ENCODE measurements at places on chromosomes 1 and 21.

DNA sequence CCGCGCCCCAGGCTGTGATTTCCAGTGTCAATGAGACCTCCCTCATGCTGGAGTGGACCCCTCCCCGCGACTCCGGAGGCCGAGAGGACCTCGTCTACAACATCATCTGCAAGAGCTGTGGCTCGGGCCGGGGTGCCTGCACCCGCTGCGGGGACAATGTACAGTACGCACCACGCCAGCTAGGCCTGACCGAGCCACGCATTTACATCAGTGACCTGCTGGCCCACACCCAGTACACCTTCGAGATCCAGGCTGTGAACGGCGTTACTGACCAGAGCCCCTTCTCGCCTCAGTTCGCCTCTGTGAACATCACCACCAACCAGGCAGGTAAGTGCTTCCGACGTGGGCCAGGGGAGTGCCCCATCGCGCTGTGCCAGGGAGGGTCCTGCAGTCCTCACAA lies 107.8 kb downstream of the LACTBL1 start:
- DNase-seq, result no peak

GRCh38 chr1:206690516-206690915 lies 5.8 kb downstream of the MAPKAPK2 start:
- DNase-seq, result no peak

GRCh38 chr1:4654764-4655673 lies 610 bp downstream of the AJAP1 start:
- DNase-seq, result no peak

DNA sequence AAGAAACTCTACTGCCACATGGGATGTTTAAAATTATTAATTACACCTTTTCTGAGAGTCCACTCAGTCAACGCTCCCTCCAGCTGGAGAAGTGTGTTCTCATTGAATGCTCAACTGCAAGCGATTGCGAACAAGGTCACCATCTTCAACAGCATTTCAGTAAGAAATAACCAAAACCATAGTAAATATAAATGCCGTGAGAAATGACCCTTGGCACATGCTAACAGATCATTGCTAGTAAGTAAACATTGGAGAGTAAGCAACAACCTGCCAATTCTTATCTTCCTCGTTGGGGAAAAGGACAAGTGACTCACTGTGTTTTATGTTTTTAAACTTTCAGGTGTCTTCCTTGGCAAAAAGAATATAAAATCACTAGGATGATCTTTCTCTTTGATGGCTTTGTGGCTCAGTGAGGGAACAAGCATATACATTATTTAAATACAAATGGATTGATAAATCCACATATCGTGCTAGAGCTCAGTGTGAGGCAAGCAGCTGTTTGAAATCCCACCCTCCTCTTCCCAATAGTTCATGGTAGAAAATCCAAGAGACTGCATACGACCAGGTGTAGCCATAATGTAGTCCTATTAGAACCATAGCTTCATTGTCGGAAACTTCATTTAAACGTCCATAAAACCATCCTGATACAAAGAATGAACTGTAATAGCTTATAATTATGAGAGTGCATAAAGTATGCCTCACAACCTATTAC lies 214.6 kb downstream of the GRIK1 start:
- no peak for DNase-seq

- DNase-seq, result no peak
Observed at GRCh38 chr1:212554401-212554800, 54.2 kb upstream of the ATF3 start.

- DNase-seq, result no peak
Observed at GRCh38 chr21:33510826-33511225, 19.3 kb upstream of the DNAJC28 start.

- DNase-seq, result no peak
Observed at GRCh38 chr1:48790397-48790796, 13.7 kb upstream of the BEND5 start.

DNA sequence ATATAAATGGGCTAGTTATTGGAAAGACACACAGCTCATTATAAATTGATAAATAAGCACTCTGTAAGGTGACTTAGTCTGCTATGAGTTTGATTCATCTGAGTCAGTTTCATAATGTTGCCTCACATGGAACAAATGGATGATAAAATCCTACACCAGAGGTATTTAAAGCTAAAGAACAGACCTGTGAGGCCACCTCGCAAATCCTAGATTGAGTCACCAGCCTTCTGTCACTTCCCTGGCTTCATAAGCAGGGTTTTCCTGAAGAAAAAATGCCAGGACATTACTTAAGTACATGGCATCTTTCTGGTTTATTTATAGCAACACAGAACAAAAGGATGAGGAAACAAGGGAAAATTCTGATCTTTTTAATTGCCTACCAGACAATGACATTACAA lies 18.4 kb downstream of the CD2 start:
- no peak for DNase-seq

DNA sequence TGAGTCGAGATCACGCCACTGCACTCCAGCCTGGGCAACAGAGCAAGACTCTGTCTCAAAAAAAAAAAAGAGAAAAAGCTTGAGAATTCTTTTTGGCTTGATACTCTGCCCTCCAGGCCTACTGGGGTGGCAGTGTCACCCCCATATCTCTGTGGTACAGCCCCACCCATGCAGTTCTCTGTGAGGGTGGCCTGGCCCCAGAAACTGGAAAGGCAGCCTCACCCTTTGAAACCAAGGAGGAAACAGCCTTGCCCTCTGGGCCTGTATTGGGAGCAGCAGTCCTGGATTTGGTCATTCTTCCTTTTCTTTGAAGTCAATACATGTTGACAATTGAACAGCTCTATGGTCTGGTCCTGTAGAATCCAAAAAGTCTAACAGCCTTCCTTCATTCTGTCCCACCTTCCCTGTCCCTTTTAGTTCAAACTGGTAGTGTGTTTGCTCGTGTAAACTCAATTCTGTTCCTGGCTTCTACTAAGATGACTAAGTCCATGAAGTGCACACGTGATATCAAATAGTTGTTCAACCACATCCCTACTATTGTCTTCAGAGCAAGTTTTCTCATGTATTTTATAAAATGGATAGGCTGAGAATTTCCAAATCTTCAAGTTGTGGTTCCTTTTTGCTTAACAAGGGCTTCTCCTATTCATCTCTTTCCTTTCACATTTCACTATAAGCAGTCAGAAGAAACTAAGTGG lies 13.2 kb downstream of the ST7L start:
- no peak for DNase-seq

DNA sequence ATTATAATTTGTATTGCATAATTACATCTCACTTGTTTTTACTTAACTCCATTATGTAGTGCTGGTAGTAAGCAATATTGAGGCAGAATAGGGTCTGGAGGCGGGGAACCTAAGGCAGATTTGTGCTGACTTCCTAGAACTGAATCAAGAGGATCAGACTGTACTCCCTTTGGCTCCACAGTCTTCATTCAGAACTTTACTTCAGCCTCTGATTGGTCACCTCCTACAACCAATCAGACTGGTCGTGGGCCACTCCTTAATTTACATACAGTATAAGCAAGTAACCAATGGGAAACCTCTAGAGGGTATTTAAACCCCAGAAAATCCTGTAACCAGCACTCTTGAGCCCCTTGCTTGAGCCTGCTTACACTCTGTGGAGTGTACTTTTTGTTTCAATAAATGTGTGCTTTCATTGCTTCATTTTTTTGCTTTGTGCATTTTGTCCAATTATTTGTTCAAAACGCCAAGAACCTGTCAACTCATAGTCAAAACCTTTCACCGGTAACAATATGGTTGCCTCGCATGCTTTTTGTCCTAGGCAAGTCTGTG lies 31.6 kb downstream of the ZBTB8OS start:
- DNase-seq, result no peak

- DNase-seq, result no peak
Observed at GRCh38 chr1:159040206-159040605, 30.5 kb downstream of the IFI16 start.

GRCh38 chr1:241894016-241894415 lies 46.0 kb downstream of the EXO1 start:
- no peak for DNase-seq

DNA sequence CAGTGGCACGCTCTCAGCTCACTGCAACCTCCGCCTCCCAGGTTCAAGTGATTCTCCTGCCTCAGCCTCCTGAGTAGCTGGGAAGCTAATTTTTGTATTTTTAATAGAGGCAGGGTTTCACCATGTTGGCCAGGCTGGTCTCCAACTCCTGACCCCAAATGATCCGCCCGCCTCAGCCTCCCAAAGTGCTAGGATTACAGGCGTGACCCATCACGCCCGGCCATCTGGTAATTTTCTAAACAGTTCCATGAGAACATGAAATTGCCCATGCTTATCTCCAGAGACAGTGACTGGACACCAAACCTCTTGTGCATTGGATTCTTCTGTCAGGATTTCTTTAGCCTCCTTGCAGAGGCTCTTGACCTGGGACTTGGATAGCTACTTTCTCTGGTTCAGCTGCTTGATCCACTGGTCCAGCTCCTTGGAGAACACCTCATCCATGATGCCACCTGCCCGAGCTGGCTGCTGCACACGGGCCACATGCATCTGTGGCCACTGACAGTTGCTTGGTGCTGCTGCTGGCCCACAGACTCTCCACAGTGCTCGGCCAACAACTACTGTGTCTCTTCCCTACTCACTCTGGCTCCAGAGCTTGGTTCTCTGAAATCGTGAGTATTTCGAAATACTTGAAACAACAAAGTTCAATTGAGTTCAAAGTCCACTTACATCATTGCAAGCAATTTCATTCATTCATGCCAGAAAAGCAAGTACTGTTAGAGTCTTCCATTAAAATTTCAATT lies 40.0 kb upstream of the CTPS1 start:
- no peak for DNase-seq

- DNase-seq, result peak; percentile 67
Observed at GRCh38 chr1:46549697-46550681, 1.5 kb downstream of the KNCN start.

- no peak for DNase-seq
Observed at GRCh38 chr1:9892563-9893528, 17.2 kb downstream of the CTNNBIP1 start.

- no peak for DNase-seq
Observed at GRCh38 chr1:185819798-185820197, 85.6 kb downstream of the HMCN1 start.

- no peak for DNase-seq
Observed at GRCh38 chr1:151313501-151313900, 13.7 kb downstream of the PI4KB start.

DNA sequence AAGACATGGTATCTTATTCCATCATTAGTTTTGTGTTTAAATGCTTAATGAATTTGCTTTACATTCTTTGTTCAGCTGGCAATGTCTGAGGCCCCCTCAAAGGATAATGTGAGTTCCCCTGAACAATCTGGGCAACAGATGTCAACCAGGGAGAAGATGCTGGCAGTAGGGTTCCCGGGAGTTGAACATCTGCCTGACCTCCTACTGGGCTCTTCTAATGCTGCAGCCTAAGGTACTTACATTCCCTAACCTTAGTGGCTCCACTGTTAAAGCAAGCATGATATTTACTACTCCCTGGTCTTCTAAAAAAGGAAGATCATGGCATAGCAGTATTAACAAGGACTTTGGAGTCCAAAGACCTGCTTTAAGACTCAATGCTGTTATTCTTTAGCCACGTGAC lies 574.9 kb upstream of the NR5A2 start:
- no peak for DNase-seq

- no peak for DNase-seq
Observed at GRCh38 chr1:108149796-108150467, 50.2 kb downstream of the SLC25A24 start.

- DNase-seq, result no peak
Observed at GRCh38 chr1:69661686-69662085, 94.0 kb downstream of the LRRC7 start.

DNA sequence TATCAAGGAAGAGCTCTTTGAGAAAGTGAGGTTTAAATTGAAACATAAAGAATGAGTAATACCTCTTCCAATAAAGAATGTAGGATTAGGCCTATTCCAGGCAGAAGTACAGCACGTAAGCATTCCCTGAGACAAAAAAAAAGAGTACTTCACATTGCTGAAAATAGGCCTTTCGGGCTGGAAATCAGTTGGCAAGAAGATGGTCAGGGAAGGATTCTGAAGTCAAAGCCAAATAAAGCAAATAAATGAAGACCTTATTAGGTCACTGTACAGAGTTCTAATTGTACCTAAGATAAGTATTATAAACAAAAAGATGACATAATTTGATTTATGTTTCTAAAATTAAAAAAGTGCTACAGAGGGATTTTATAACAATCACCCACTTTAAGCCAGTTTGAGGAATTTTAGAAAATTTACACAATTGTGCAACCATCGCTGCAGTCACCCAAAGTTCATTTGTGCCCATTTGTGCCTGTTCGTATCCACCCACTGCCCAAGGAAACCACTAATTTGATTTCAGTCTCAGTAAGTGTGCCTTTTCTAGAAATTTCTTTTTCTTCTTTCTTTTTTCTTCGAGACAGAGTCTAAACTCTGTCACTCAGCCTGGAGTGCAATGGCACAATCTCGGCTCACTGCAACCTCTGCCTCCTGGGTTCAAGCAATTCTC lies 58.6 kb downstream of the FMO4 start:
- no peak for DNase-seq

GRCh38 chr1:183553764-183554163 lies 36.5 kb downstream of the NCF2 start:
- no peak for DNase-seq

DNA sequence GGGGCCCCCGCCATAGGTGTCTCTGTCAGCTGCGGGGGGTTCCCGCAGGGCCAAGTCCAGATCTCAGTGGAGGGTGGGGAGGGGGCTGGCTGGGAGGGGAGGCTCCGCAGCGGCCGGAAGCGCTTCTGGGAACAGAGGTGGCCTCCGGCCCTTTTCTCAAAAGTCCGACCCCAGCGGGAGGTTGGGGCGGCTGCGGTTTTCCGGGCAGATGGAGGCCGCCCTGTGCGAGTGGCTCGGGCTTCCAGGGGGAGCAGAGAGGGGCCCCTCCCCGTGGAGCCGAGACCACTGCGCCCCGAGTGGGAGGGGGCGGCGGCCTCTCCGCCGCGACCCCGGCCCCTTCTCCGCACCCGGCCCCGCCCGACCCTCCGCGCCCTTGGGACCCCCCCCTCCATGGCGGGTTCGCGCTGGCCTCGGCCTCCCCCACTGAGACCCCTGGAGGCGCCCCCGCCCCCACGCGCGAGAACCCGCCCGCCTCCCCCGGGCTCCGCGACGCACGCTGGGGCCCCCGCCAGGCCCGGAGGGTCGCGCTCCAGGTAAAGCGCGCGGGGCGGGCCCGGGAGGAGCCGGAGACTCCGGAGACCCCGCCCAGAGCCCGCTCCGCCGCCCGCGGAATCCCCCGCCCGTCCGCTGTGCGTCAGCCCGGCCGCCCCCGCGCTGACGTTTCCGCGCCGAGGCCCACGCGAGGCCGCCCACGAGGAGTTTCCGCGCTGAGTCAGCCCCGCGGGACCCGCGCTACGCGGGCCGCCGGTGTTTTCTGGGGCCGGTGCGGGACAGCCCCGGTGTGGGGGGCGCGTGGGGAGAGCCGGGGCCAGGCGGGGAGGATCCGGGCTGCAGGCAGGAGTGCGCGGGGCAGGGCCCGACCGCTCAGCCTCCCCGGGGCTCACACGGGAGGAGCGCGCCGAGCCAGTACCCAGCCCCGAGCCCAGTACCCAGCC lies 5.2 kb downstream of the TNFRSF18 start:
- peak; percentile 70 for DNase-seq

DNA sequence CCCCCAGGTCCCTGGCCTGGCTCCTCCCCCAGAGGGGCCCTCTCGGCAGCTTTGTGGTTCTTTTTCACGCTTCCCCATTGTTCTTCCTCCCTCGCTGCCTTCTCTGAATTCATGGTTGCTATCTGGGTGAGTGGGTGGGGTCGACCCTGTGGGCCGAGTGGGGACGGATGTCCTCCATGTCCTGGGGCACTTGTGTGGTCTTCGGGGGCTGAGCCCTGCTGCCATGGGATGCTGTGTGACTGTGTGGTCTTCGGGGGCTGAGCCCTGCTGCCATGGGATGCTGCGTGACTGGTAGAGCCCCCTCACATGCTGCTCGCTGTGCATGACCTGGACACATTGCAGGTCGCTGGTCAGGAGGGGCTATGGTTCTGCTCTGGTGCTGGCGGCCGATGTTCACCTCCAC lies 21.6 kb upstream of the DIP2A start:
- DNase-seq, result no peak

GRCh38 chr1:156884560-156885184 lies 8.8 kb upstream of the PEAR1 start:
- no peak for DNase-seq
